Caki2 (cell line): ENCODE measurements at places on chromosomes 7 and 10. TPM values are rescaled to one million over a fixed set of nuclear protein-coding genes. Genes with fewer than 3 reads are reported as not detected.

DNA sequence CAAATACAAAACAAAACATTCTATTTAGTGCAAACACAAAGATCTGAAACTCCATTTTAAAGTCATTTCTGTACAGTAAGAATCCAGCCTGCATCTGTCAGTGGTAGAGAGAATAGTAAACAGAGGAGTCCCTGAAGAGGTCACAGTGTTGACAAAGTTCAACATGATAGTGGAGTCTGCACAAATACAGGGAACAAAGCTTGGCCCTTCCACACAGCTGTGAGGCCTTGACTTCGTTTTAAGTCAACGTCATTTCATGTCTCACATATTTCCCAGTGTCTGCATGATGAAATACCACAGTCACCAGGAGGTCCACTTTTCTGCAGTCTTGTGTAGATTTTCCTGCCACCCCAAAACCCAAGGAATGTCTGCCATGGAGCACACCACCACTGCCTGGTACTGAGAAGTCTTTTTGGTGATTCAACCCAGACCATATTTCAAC is 33.0 kb downstream of the CYP26A1 start:
- no peak for DNase-seq

Gene CALML5
- total RNA-seq: not detected in 2 replicates

Gene TAS2R5
- 0.17 TPM in 1 of 2 replicates, not detected in the other for total RNA-seq

Gene NPFFR1
- total RNA-seq: not detected in 2 replicates

Gene COL1A2
- total RNA-seq: 0.09 TPM in 1 of 2 replicates, not detected in the other

DNA sequence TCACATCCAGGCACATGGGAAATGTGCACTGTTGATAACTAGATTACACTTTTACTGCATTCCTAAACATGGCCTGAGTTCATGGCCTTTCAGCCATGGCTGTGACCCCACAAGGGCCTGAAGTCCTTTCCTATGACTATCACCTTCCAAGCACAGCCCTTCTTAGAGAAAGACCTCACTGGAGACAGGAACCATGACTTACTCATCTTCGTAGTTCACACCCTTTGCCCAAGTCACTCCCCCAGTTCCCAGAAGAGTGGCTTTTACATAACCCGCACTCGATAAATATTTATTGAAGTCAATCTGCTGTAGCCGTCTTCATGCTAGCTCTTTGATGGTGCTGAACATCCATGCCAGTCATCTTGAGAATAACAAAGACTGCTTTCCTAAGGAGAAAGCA is 632.5 kb upstream of the NRP1 start:
- no peak for DNase-seq

Gene MYL7
- not detected in 2 replicates for total RNA-seq
